ENCODE measurements at places on chromosomes 2 and 18.

GRCh38 chr2:16791496-16791895 lies 125.9 kb upstream of the CYRIA start:
- DNase-seq = no peak

DNA sequence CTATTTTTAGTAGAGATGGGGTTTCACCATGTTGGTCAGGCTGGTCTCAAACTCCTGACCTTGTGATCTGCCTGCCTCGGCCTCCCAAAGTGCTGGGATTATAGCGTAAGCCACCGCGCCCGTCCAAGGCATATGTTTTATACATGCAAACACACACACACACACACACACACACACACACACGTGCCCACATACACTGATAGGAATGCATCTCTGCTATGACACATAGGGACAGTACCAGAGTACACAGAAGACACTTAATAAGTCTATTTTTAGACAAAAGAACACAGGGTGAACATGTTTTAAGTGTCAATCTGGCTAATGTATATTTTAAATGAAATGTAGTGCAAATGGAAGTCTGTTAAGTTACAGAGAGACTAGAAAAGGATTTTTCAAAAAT lies 10.7 kb upstream of the RNF103 start:
- DNase-seq = no peak

DNA sequence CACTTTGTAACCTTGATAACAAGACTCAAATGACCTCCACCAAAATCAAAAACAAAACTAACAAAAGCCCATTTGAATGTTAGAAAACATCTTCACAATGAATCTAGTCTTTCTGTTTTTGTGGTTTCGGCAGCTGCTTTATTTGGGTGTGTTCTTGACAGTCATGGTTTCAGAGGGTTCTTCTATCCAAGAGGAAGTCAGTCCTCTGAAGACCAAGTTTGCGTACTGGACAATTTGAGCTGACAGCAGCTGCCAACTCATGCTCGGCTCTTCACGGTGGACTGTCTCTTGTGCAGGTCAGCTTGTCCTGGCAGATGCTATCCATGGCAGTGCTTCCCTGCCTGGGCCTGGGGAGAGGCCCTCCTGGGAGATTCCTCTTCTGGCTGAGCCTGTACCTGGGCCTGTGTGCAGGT lies 91.0 kb downstream of the TMEM17 start:
- no peak for DNase-seq

DNA sequence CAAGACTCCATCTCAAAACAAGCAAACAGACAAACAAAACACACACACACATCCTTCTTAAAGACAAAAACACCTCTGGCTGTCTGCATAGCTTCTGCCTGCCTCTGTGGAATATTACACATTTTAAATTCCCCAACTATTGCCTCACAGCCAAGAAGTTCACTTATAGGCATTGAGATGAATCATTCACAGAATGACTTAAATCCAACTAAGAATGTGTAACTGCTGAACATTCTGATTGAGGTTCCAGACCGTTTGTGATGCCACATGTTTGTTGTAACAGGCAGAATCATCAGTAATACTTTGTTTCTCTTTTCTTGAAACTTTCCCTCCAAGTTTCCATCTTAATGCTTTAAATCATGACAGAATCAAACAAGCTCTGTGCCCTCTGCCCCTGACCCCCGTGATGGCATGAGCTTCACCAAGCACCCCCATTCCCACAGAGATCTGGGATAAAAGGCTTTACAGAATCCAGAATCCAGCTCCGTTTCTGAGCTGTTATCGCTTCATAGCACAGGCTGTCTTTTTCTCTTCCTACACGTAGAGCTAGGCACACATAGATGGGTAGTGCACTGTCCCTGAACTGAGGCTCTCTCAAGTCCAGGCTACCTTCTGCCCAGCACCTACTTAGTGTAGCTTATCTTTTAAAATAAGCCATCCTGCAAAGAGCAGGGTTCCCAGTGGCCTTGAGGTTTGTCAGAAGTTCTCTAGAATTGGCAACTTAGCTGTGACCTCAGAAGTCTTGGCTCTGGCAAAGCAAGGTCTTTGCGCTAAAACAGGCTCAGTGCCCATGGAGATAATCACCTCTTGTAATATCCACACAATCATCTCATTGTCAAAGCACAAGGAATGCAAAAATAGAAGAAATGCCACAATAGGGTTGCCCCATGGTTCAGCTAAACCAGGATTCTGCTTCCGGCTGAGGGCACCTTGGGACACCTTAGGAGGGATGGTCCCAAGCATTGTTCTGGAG lies 32.9 kb downstream of the EPAS1 start:
- no peak for DNase-seq

GRCh38 chr2:235937526-235937925 lies 230.7 kb downstream of the GBX2 start:
- DNase-seq = no peak

DNA sequence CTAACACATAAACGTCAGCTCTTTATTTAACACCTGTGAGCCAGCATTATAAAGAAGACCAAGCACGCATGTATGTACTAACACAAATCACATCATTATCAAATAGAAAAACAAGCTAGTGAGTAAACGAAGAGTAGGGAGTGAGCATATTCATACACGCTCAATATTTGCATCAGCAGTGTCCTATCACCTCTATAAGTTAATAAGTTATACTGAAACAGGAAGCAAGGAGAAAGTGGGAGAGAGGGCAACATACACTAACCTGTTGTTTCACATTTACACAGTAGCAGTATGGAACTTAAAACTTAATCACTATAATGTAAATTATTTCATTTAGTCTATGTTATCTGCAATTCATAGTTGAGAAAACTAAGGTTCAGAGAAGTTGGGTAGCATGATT lies 321.5 kb upstream of the TANK start:
- no peak for DNase-seq

DNA sequence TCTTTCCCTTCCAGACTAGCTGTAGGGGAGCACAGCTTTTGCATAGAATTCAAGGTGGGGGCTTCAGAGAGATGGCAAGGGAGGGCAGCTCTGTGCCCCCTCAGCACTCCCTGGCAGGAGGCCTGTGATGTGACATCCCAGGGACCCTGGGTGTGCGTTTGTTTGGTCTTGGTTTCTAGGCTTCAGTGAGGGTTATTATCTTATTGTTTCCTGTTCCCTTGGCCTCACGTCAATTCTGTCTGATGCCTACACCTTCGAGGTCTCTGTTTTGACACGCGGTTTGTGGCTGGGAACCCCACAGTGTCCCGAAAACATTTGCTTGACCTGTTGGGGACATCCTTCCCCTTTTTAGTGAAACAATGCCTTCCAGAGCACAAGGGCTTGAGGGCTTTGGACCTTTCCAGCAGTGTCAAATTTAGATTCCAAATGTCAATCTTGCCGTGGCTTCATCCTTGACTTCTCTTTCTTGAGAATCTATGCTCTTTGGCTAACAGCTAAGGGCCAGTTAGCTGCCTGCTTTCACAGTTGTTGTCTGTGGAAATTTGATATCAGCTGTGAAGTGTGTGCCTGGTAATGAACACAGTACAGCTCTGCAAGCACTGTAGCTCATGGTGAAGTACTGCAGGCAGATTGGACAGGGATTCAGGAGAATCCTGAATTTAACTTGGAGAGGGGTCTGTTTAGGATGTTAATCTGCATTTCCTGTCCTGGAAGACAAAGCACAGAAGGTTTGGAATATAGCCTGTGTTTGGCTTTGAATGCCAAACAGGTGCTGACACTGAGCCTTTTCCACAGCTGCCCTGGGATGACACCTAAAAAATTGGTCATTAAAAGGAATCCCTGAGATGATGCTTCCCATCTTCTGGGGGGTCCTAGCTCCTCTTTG lies 108.2 kb upstream of the CXCR4 start:
- DNase-seq = no peak

DNA sequence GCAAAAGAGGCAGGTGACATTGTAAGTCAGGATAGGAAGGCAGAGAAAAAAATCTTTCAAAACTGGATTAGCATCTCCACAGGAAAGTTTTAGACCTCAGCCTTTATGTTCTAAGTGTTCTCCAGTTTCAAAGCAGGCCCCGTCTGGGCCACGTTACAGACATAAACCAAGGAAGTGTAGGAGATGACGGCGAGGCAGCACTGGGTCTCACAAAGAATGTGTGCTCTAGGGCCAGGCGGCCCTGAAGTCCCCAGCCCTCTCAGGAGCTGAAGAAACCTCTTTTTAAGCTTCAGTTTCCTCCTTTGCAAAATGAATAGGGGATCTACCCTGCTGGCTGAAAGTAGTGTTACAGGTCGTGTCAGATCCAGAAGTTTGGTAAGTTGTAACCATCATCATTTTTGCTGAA lies 81.7 kb downstream of the SPRED2 start:
- DNase-seq = no peak

- peak; percentile 67 for DNase-seq
Measured at GRCh38 chr2:184598316-184599053, at the start of gene ZNF804A. TSS of gene ZNF804A (plus strand) at chr2:184598529. CDS start at chr2:184598960, 431 bp downstream.

- DNase-seq = no peak
Measured at GRCh38 chr2:180324182-180324581, 317.1 kb upstream of the CWC22 start.

GRCh38 chr2:42864641-42865280 lies 72.4 kb upstream of the HAAO start:
- no peak for DNase-seq

GRCh38 chr2:224518806-224519580 lies 66.2 kb downstream of the CUL3 start:
- DNase-seq = no peak

- DNase-seq = no peak
Measured at GRCh38 chr2:64085936-64086335, 58.3 kb downstream of the PELI1 start.

- DNase-seq = no peak
Measured at GRCh38 chr2:168137510-168138180, 109.8 kb downstream of the STK39 start.

GRCh38 chr2:78034706-78035105 lies 512.5 kb upstream of the LRRTM4 start:
- no peak for DNase-seq

DNA sequence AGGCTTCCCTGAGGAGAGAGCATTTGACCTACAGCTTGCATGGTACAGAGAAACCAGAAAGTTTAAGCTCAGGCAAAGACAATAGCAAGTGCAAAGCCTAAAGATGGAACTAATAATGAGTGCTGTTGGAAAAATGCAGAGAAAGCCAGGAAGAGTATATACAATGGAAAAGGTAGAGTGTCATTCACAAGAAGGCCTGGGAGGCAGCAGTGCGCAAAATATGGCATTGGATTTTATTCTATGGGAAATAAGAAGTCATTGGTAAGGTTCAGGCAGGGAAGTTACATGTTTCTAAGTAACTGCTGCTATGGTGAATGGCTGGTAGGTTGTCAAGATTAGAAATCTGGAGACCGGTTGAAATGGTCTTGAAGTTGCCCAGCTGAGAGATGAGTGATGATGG lies 2167.3 kb upstream of the CELF4 start:
- DNase-seq = no peak

DNA sequence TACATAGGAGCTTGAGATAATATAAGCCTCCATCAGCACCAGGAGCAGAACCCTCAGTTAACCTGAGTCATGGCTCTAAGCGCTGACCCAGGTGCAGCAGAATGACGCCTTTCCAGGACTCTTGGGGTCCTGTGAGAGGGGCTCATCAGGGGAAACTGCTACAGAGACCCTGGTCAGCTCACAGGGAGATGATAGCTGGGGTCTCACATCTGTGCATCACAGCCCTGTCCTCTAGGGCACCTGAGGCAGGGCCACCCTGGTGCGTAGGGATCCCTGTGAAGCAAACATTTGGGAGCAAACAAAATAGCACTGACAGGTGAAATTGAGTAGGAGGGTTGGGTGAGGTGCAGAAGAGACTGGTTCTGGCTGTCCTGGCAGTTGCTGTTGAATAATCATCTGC lies 219.2 kb downstream of the SH3RF3 start:
- DNase-seq = no peak

- no peak for DNase-seq
Measured at GRCh38 chr2:212915121-212915782, 236.2 kb downstream of the IKZF2 start.

GRCh38 chr2:25664183-25664964 lies 9.0 kb downstream of the DTNB start:
- peak; percentile 60 for DNase-seq

GRCh38 chr2:50650403-50650810 lies 381.5 kb downstream of the NRXN1 start:
- no peak for DNase-seq

GRCh38 chr2:1498176-1498575 lies 84.9 kb downstream of the TPO start:
- DNase-seq = no peak

- no peak for DNase-seq
Measured at GRCh38 chr2:96773922-96774321, 13.2 kb downstream of the CNNM4 start.

- peak; percentile 66 for DNase-seq
Measured at GRCh38 chr2:207768168-207768865, 1.4 kb downstream of the FZD5 start.
